Ascending aorta (tissue), 2 donors: ENCODE measurements at places on chromosomes 12 and 14.

DNA sequence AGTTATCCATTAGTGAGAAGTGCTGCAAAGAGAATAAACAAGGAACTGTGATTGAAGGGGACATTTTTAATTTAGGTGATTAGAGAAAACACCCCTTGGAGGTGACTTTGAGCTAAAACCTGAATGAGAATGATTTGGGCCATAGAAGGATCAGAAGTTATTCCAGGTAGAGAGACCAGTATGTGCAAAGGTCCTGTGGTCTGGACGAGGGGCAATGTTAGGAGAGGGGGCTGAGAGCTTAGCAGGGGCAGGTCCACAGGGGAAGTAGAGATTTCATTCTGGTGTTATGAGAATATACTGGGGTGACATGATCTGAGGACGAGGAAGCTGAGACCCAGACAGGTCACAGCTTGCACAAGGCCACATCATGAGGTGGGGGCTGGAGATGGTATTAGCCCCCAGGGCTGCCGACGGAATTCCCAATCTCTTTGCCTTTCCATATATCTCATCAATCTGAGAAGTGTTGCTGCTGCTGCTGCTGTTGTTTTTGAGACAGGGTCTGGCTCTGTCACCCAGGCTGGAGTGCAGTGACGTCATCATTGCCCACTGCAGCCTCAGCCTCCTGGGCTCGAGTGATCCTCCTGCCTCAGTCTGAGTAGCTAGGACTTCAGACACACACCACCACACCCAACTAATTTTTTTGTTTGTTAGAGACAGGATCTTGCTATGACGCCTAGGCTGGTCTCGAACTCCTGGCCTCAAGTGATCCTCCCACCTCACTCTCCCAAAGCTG lies 55.6 kb downstream of the KCTD10 start:
- DNase-seq = no peak

- DNase-seq = no peak
Measured at GRCh38 chr14:100132161-100132902, 27.1 kb downstream of the DEGS2 start.

- DNase-seq = no peak
Measured at GRCh38 chr14:45287610-45288009, 34.6 kb upstream of the MIS18BP1 start.

DNA sequence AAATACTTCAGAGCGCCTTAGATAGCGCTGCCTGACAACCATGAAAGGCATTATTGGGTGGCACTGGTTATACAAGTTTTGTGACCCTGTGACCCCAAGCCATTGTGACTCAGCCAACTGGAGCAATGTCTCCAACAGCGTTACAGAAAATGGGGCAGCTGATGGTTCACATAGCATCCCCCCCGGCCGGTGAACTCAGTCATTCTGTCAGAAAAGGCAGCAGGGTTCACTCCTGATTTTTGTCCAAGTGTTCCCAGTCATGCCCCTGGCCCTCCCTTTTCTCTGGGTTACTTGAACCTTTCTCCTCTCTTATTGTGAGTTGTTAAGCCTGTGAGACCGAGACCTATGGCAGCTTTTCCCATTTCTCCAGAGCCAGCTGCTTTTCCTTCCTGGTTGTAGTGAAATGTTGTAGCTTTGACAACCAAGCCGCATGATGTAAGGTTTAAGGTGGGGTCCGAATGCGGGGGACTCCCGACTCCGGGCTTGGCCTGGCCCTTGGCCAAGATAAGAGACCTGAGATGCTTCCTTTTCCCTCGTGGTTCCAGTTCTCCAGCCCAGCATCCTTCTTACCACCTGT lies 22.0 kb downstream of the CD9 start:
- DNase-seq = no peak

DNA sequence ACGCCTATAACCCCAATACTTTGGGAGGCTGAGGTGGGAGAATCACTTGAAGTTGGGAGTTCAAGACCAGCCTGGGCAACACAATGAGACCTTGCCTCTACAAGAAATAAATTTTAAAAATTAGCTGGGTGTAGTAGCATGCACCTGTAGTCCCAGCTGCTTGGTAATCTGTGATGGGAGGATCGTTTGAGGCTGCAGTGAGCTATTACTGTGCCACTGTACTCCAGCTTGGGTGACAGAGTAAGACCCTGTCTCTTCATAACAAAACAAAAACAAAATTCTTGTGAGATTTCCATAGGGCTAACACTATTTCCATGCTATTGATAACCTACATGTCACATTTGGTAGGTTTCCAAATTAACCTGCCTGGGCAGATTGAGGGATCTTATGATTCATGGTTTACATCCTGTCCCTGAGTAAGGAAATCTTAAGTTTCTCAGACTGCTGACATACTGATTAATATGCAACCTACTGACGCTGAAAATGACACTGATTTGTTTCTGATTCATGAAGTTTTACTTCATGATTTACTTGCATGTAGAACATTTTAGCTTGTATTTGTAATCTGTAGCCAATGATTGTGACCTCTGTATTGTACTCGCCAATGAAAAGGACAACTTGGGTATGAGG lies 15.9 kb downstream of the ATP6V1D start:
- DNase-seq = no peak
